ENCODE measurements at places on chromosomes 11 and 22. TPM values are rescaled to one million over a fixed set of nuclear protein-coding genes. Genes with fewer than 3 reads are reported as not detected.

The OSBPL5 gene
- total RNA-seq, result 62.9 TPM

The HORMAD2 gene
- not detected for total RNA-seq

The DEUP1 gene
- not detected for total RNA-seq

The C11orf21 gene
- total RNA-seq, result not detected

The OR2D2 gene
- 0.36 TPM for total RNA-seq

The CHRM1 gene
- total RNA-seq, result 1.3 TPM

The RASL10A gene
- under 0.01 TPM for total RNA-seq

The EHBP1L1 gene
- total RNA-seq, result 49.2 TPM
